ENCODE measurements at places on chromosomes 12 and 14.
A peak's percentile ranks its signal among the peaks of the same experiment; 100 is the strongest.

- no peak for DNase-seq
Observed at GRCh38 chr14:89588016-89588415, 171.0 kb upstream of the FOXN3 start.

GRCh38 chr12:85280165-85280983, at the start of gene ALX1:
TSS of gene ALX1 (plus strand) at chr12:85280220. CDS start at chr12:85280262, 42 bp downstream.
- DNase-seq: no peak

GRCh38 chr14:105069871-105070759, 4.9 kb upstream of the GPR132 start:
- no peak for DNase-seq

GRCh38 chr12:82855872-82856271, 169.2 kb downstream of the TMTC2 start:
- no peak for DNase-seq

DNA sequence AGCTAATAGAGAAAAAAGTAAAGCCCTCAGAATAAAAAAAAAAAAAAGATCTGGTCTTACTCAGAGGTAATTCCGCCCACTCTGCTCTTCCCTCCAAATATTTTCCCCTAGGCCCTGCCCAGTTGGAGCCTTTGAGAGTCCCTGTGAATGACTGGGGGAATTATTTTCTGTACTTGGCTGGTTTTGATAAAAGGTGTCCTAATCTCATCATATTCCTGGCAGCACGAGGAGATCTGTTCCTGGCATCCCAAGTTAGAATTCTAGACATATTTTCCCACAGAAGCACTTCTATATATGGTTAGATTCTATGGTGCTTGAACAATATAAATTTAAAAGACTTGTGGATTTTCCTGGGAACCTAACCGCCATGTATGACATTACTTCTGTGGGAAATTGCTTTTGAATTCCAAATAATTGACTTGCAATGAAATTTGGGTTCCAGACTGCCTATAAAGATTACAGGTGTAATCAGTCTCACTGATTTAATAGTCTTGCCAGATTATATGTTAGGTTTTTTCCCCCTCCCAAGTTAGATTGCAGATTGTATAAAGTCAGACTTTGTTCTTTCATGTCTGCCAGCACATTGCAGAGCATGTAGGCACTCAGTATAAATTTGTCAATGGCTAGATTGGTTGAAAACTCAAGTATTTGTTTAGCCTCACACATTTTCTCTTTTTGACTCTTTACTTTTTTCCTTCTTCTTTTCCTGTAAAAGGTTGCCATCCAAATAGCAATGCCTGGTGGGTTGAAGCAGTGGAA, 12.3 kb downstream of the GPX2 start:
- no peak for DNase-seq

DNA sequence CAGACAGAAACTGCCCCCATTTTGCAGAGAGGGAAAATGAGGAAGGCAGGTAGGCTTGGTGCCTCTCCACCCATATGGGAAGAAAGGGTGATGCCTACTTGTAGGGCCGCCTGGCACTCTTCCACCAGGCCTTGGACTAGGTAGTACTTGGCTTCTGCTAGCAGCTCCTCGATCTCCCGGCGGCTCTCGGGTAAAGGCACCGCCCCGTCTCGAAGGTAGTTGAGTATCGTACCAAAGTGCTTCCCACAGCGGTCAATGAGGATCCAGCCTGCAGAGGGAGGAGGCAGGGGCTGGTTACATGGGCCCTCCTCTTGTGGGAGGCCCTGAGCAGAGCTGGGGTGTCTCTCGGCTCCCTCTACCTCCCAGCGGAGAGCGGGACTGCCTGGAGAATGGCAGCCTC, 16.6 kb downstream of the KCTD10 start:
- no peak for DNase-seq

GRCh38 chr14:100307766-100308426, 1.7 kb upstream of the SLC25A29 start:
- DNase-seq: no peak

- DNase-seq: no peak
Observed at GRCh38 chr14:54138024-54138353, 181.4 kb upstream of the BMP4 start.

GRCh38 chr12:52121824-52122539, 42.5 kb downstream of the SMIM41 start:
- peak; percentile 36 for DNase-seq

- no peak for DNase-seq
Observed at GRCh38 chr12:103244596-103244995, 251.2 kb downstream of the C12orf42 start.

- no peak for DNase-seq
Observed at GRCh38 chr12:121649819-121650353, 19.6 kb downstream of the MORN3 start.

- no peak for DNase-seq
Observed at GRCh38 chr14:90740081-90740480, 76.1 kb downstream of the TTC7B start.

DNA sequence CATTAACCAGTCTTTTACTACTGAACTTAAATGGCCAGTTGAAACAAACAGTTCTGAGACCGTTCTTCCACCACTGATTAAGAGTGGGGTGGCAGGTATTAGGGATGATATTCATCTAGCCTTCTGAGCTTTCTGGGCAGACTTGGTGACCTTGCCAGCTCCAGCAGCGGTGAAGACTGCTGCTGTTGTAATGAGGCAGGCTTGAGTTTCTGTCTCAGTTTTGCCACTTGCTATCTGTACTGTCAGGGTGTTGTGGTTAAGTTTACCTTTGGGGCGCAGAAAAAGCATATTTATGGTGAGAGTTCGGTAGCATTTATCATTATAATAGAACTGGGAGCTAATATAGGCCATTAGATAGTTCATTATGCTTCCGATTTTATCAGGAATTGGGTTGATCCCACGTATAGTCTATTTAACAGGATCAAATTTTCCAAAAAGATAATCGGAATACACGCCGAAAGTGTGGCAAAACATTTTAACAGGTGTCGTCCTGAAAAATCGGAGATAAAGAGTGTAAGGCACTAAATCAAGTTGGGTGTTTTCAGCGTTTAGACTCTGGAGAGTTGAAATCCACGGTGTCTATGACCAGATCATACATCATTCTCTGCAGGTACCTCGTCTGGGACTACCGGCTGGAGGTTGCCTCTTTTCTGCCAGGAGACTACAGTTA, 688 bp upstream of the NECAP1 start:
- no peak for DNase-seq

GRCh38 chr14:80926397-80927082, 15.0 kb downstream of the CEP128 start:
- no peak for DNase-seq

- no peak for DNase-seq
Observed at GRCh38 chr14:74637178-74637550, 25.1 kb upstream of the LTBP2 start.

GRCh38 chr14:78073028-78073427, 97.1 kb upstream of the NRXN3 start:
- no peak for DNase-seq

- no peak for DNase-seq
Observed at GRCh38 chr12:19018302-19018970, 111.1 kb upstream of the PLEKHA5 start.

DNA sequence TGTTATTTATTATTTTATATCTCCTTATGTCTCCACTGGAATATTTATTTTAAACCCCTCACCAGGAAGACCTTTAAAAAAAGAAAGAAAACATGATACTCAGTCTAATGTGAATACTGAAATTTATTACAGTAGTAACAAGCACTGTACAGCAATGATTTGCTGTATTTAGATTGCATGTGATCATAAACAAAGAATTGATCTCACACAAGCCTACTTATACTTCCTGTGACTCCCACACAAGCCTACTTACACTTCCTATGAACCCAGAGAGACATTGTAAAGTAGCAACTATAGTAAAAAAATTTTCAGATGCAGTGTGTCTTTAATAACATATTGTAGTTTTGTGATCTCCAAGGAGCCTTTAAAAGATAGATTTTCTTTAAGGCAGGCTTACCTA, 142.7 kb upstream of the SYT1 start:
- DNase-seq: no peak

DNA sequence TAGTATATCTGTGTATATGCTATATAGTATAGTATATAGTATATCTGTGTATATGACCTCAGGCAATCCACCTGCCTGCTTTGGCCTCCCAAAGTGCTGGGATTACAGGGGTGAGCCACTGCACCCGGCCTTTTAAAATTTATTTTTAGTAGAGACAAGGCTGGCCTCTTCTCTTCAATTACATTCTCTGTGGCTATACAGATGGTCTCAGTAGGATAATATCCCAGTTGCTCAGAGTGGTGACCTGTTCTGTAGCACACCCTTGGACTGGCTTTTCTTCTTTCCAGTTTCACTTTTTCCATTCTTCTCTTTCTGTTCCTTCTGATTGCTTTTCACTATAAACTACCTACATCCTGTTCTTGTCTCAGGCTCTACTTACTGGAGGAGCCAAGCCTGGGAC, 3.1 kb upstream of the NFATC4 start:
- DNase-seq: no peak

GRCh38 chr14:74838166-74838565, 37.8 kb downstream of the PROX2 start:
- no peak for DNase-seq

DNA sequence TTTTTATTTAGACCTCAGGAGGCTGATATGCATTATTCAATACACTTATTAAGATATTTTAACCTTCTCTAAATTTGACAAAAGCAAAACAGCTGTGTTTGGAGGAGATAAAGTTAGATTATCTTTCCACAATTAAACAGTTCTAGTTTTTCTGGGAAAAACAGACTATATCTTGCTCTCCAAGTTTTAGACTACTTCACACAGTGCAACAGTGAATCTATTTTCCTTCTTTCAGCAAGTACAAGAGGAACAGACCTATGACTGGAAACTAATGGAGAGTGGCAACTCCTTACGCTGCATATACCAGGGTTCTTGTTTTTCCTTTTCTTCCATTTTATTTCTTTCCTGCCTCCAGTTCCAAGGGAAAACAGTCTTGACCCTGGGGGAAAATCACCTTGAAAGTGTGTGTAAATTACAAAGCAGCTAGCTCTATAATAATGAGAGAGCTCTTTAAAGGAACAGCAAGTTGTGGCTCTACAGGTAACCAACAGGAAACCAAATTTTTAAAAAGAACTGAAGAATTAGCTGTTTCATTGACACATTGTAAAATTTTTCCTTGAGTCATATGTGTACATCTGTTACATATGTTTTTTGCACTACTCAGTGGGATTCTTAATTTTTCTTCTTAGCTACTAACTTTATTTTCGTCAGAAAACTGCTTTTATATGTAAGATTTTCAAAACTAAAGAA, 27.4 kb downstream of the DNM1L start:
- DNase-seq: no peak

GRCh38 chr12:11067514-11067913, 5.4 kb upstream of the TAS2R46 start:
- DNase-seq: no peak
